SHP77 (cell line): ENCODE measurements at places on chromosomes 4 and X.

- DNase-seq = no peak
Observed at GRCh38 chrX:154399527-154400368, 1.6 kb downstream of the RPL10 start.

- DNase-seq = no peak
Observed at GRCh38 chr4:107552306-107552705, 167.7 kb downstream of the PAPSS1 start.

DNA sequence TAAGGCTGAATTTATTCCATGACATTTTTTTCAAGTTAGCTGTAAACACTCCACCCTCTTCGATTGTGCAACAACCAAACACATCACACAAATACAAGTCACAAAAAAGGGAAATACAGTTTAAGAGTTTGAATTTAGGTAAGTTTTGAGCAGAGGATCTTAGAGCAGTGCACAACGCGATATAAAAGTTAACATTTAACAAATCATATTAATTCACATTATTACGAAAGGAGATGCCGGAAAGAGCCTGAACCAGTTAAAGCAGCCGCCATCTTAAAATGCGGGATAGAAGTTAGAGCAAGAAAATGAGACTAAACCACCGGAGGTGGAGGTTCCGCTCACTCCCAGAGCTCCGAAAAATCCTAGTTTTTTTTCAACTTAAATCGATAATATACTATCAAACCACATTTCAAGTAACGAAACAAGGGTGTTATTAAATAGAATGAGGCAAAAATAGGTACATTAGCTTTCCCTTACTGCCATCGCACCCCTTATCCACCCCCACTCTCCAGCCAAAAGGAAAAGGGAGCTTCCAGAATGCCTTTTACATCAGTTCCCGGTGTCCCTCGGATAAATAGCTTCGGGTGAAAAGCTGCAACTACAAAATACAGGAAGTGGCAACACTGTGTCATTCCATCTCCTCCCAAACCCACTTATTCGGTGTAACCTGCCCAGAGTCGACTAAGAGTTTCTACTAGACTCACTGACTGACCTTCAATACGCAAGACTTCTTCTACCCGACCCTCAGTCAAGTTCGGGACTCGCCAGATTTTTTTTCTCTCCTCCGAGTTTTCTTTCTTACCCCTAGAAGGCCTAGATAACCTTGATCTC is 1.9 kb downstream of the UBE2D3 start:
- no peak for DNase-seq

DNA sequence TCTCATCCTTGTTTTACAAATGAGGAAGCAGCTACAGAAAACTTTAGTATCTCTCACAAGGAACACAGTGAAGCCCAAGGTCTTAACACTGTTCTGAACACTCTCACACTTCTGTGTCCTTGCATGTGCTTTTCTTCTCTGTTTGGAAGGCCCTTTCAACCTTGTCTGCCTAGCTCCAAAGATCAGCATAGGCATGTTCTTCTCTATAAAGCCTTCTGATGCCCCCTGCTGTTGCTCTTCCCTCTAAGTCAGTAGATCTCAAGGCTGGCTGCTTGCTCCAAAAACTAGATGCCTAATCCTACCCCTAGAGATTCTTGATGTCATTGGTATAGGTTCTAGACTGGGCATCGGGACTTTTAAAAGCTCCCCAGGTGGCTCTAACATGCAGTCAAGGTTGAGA is 5.9 kb downstream of the APOO start:
- DNase-seq = peak; percentile 52

GRCh38 chrX:132184871-132185270 is 34.4 kb downstream of the RAP2C start:
- no peak for DNase-seq

- no peak for DNase-seq
Observed at GRCh38 chrX:82412858-82413257, 1095.2 kb upstream of the POU3F4 start.

- DNase-seq = no peak
Observed at GRCh38 chr4:8685831-8686230, 93.3 kb downstream of the CPZ start.

DNA sequence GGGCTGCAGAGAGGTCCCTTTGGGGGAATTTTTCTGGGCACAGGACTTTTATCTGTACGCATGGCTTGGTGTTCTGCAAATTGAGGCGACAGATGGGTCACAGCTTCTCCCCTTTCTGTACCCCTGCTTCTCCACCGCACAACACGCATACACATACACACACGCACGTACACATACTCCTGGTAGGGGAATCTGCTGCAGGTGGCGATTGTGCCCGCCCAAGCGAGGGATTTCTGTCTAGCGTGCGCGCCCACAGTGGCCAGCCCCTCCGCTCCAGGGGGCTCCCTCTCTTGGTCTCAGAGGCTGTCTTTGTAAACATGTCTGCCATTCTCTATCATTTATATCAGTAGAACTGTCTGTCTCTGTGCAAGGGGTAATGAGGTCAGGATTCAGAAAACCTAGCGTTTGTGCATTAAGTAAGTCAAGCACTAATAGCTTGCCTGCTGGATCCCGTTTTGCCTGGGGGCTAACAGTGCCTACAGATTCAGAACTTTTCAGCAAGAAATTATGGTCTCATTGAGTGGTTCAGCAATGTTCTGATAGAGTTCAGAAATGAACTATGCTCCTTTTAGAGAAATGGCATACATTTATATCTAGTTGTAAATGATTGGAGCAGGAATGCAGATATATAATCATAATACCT is 2.2 kb downstream of the GRID2 start:
- DNase-seq = peak; percentile 20

DNA sequence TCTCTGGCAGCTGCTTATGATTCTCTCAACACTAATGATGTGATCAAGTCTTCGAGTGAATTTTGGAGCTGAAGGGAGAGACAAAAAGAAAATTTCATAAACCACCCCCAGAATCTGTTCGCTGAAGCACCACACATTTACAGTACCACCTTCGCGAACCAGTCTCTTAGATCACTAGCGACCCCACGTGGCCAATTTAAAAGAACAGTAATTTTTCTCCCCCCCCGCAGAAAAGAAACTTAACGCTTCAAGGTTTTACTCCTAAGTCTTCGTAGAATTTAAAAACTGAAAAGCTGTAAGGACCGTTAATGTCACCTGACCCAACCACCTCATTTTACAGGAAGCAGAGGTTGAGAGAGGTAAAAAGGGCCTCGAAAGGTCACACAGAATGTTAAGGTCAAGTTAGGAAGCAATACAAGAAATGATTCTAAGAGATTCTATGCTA is 187.5 kb downstream of the QDPR start:
- no peak for DNase-seq

GRCh38 chrX:104430742-104431119 is 135.3 kb upstream of the IL1RAPL2 start:
- DNase-seq = no peak

DNA sequence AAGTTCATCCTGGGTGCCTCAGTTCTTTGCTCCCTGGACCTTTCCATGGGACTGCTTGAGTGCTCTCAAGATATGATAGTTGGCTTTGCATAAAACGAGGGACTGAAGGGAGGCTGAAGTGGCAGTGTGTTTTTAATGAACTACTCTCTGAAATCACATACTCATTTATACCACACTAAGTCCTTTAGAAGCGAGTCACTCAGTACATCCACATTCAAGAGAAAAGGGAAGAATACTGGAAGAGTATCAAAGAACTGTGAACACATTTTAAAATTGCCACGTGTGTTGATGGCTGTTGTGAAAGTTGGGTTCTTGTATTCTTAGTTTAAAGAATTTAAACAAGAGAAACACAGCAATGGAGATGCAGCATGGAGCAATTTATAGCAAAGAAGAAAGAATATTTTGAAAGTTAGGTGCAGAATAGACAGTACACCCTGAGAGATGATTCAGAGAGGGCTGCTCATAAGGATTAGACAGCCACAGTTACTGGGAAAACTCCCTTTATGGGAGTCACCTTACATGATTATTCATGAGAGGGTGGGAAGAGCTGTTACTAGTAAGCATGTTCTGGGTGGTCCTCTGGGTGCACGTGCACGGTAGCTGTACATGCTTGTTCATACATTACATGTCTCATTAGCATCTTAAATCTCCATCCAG is 380.7 kb downstream of the ADGRL3 start:
- no peak for DNase-seq

DNA sequence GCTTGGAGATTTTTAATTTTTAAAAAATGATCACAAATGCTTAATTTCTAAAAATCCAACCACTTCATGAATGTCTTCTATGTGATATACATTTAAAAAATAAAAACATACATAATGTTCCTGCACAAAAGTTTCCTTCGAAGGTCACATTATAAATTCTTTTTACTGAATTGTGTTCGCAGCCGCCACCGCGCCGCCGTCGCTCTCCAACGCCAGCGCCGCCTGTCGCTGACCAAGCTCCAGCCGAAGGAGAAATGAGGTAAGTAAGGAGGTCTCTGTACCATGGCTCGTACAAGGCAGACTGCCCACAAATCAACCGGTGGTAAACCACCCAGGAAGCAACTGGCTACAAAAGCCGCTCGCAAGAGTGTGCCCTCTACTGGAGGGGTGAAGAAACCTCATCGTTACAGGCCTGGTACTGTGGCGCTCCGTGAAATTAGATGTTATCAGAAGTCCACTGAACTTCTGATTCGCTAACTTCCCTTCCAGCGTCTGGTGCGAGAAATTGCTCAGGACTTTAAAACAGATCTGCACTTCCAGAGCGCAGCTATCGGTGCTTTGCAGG is 48.8 kb upstream of the NEUROG2 start:
- DNase-seq = no peak

DNA sequence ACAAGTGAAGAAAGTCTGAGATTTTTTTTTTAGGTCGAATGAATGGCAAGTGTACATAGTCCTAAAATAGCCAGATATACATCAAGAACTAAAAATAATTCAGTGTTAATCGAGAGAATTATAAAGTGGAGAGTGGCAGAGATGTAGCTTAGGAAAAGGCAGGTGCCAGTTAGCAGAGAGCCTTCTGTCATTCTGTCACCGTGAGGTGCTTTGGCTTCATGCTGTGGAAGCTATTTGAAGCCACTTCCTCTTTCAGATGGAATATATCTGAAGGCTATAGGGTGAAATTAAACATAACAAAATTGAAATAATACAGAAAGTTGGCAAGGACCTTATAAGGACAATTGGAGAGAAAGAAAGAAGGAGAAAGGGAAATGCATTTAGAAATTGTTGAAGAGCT is 756.3 kb downstream of the CCSER1 start:
- no peak for DNase-seq

GRCh38 chr4:174640146-174640545 is 117.9 kb upstream of the HPGD start:
- DNase-seq = no peak

DNA sequence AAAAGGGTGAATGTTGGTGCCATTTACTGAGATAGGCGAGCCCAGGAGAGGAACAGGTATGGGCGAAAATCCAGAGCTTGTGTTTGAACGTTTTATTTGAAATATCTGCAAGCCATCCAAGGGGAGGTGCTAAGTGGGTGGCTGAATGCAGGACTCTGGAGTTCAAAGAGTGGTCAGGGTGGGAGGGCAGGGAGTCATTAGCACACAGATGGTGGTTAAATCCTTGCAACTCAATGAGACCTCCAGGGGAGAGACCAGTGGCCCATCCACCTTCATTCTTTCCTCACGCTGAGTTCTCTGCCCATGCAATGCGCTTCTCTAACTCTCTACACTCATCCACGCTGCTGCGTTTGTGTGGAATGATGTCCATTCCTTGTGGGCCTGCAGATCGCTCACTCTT is 101.1 kb downstream of the VCX3B start:
- DNase-seq = no peak

DNA sequence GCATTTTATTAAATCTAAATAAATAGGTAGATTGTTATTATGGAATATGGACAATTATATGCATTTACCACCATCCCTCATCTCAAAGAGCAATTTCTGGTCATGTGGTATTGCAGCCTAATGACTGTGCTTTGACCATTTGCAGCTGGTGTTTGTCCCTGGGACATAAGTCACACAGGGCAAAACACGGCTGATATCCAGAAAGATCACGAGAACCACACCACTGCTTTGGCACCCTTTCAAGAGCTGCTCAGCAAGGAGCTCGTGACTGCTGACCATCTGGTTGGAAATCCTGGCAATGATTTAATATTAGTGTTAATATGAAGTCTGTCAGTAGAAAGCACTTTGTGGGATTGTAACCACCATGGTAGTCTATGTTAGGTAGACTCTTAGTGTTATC is 545.0 kb downstream of the GBA3 start:
- DNase-seq = no peak

DNA sequence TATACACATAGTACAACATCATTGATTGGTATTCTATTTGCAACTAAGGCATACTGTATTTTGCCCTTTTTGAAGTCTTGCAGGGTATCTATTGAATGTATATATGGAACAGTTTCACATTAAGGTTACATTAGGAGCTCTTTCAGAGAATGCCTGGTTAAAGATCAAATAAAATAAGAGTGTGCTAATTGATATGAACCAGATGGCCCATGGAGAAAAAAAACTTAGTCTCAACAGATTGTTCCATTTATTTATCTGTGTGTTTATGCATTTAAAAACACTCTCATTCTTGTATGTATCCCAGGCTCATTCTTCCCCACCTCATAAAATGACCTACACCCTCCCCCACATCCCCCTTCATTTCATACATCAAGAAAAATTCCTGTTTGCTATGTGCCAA is 35.2 kb upstream of the GRIA2 start:
- DNase-seq = no peak

GRCh38 chr4:13541176-13541604 is 3.1 kb downstream of the NKX3-2 start:
- DNase-seq = no peak

DNA sequence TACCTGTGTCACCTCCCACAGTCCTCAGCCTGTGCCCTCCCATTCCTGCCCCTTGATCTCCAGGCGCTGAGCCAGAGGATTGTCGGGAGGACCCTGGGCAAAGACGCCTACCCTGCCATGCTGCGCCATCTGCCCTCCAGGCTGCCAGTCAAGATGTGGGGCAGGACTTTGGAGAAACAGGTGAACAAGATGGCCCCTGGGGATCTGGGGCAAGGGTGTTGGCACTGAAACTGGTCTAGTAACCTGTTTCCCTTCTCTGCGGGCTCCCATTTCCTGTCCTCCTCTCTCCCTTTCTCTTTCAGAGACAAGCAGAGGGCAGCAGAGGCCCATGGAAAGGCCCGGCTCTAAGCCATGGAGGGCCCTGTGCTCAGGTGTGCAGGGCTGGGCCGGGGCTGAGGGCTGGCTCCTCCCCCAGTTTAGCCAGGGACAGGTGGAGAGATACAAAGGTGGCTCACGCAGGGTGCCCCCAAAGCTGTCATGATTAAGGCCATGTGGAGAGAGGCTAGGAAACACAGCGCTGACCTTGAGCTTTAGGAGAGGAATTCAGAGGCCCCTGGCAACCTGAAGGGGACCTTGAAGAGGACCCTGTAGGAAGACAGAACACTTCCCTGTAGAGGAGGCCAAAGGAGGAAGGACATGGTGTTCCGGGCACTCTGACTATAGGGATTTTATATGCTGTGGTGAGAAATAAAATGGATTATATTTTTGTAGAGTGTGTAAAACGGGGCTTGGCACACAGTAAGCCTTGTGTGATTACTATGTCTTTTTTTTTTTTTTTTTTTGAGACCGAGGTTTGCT is at the start of gene GLOD5:
GLOD5 (plus strand) TSS at position 74 of the 798 bp plus-strand sequence; CDS start at position 118, 44 bp downstream.
- peak; percentile 14 for DNase-seq
